ENCODE measurements at places on chromosomes 3 and 15. TPM values are rescaled to one million over a fixed set of nuclear protein-coding genes. Genes with fewer than 3 reads are reported as not detected.

PYGO1 gene
- 0.07 TPM for total RNA-seq

GRCh38 chr3:56076746-56077145, 391.5 kb downstream of the ERC2 start:
- no peak for DNase-seq

LARP6 gene
- not detected for total RNA-seq

- DNase-seq, result no peak
These were observed 81.4 kb downstream of the C3orf38 start for GRCh38 chr3:88231207-88231606.

DNA sequence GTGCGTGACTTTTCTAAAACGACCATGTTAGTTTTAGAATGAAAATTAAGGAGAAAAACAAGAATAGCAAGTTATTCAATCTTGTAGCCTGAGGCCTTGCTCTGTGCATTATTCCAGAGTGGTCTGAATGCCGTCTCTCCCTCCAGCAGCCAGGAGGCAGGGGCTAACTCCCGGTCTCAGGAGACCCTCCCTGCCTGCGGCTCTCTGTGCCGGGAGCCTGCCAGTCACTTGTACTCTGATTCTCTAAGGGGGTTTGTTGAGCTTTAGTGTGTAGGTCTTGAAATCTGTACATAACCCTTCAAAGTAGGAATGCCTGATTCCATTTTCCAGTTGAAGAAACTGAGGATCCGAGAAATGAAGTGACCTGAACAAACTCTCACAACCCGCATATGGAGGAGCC, 97.3 kb downstream of the ARNT2 start:
- no peak for DNase-seq

GRCh38 chr15:23072633-23073032, 33.3 kb upstream of the TUBGCP5 start:
- DNase-seq, result no peak

COLQ gene
- not detected for total RNA-seq

IL17RB gene
- 1.2 TPM for total RNA-seq

DNA sequence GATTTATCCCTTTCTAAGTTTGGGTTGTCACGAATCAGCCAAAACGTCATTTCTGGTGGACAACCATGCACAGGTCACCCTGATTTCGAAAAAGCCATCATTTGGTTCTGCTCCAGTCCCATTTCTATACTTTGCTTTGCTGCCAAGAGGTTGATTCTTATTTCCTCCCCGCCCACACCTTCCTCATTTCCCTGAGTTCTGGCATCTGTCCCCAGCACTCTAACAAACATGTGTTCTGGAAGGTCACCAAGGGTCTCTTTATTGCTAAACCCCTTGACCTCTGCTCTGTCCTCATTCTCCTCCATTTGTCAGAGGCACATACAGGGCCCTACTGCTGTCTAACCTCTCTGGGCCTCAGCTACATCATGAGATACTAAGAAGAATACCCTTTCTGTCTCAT, 36.4 kb upstream of the PTPRG start:
- DNase-seq, result no peak

DNA sequence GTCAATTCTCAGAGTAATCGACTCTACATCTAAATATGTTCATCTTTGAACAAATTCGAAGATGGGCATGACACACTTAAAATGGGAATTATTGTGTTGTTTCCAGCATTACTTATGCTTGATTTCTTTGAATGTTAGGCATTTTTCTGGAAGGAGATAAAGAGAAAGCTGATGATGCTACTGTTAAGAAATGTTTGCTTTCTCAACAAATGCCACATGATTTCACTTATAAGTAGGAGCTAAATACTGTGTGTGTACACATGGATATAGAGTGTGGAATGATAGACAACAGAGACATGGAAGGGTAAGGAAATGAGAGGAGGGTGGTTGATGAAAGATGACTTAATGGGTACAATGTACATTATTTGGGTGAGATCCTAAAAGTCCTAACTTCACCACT, 400.9 kb downstream of the TBL1XR1 start:
- DNase-seq, result no peak

GRCh38 chr3:178538056-178538455, 1.8 kb downstream of the KCNMB2 start:
- no peak for DNase-seq

- DNase-seq, result no peak
These were observed 79.0 kb upstream of the SELENOK start for GRCh38 chr3:53970661-53971060.

- DNase-seq, result no peak
These were observed 59.9 kb downstream of the SMAD6 start for GRCh38 chr15:66761726-66762595.

GOLGA6D gene
- total RNA-seq, result not detected

DNA sequence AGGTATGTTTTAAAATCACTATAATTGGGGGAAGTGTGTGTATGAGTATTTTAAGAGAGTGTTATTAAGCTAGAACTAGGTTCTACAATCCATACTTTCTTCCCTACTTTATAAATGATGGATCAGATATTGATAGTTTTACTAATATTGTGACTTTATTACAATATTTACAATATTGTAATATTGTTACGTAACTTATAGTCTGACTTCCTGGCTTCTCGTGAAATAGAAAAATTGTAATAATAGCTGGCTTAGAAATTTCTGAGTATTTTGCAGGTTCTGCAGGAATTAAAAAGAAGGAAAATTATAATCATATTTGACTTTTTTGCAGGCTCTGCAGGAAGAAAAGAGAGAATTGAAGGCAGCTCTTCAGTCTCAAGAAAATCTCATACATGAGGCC, 60.0 kb downstream of the CEP63 start:
- DNase-seq, result no peak

GRCh38 chr3:126031981-126032471, 51.9 kb downstream of the SLC41A3 start:
- no peak for DNase-seq

SNTN gene
- total RNA-seq, result not detected

DNA sequence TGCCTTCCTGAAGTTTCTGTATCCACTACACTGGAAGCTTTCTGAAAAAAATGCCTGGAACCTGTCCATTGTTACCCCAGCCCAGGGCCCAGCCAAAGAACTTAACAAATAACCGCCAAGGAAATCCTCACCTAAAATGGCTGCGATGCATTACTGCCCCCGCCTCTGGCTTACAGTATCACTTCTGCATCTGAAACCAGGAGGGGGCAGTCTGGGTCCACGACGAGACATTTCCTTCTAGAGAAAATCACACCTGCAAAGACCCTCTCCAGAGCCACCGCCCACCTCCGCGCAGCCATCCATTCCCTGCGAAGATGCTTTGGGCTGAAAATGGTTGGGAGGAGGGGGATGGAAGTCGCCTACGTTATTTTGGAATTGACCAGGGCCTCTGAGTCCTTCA, 22.4 kb upstream of the CELF6 start:
- DNase-seq, result peak; percentile 19

GRCh38 chr3:4748701-4749378, 230.4 kb upstream of the BHLHE40 start:
- DNase-seq, result no peak

GRCh38 chr15:29822684-29823459, 604 bp upstream of the TJP1 start:
- DNase-seq, result no peak

TUBGCP4 gene
- 50.2 TPM for total RNA-seq

SORD gene
- total RNA-seq, result 43.8 TPM

GRCh38 chr15:90035095-90035839, 34.1 kb downstream of the ZNF710 start:
- DNase-seq, result no peak

GRCh38 chr15:38486936-38487335, 33.0 kb downstream of the FAM98B start:
- no peak for DNase-seq

GRCh38 chr3:140854961-140855360, 86.7 kb upstream of the SLC25A36 start:
- DNase-seq, result no peak

CCDC191 gene
- total RNA-seq, result 0.11 TPM

- no peak for DNase-seq
These were observed 37.8 kb downstream of the AQP9 start for GRCh38 chr15:58175955-58176354.
